ENCODE measurements at places on chromosomes 11 and 22. TPM values are rescaled to one million over a fixed set of nuclear protein-coding genes. Genes with fewer than 3 reads are reported as not detected.

GRCh38 chr11:110092515-110093406 is at the start of gene ZC3H12C:
Gene ZC3H12C (plus strand): TSS chr11:110093392. CDS start chr11:110093412, 20 bp downstream.
- peak; percentile 93 for DNase-seq
- H3K27me3 ChIP-seq = no peaks in the 10 kb centered on the region
- H3K4me3 ChIP-seq = peak within 1 kb of the TSS; percentile 98
- peaks cover 26% of the 10 kb centered on the region for H3K4me1 ChIP-seq
- H3K27ac ChIP-seq = peak within 1 kb of the TSS; percentile 98

The APOBEC3B gene
- 1.0 TPM for total RNA-seq

GRCh38 chr22:17890892-17891291 is 116.6 kb upstream of the BID start:
- H3K36me3 ChIP-seq = peaks cover 56% of the 10 kb centered on the region
- no peak overlapping the region for H3K27ac ChIP-seq
- H3K4me3 ChIP-seq = no peak overlapping the region

DNA sequence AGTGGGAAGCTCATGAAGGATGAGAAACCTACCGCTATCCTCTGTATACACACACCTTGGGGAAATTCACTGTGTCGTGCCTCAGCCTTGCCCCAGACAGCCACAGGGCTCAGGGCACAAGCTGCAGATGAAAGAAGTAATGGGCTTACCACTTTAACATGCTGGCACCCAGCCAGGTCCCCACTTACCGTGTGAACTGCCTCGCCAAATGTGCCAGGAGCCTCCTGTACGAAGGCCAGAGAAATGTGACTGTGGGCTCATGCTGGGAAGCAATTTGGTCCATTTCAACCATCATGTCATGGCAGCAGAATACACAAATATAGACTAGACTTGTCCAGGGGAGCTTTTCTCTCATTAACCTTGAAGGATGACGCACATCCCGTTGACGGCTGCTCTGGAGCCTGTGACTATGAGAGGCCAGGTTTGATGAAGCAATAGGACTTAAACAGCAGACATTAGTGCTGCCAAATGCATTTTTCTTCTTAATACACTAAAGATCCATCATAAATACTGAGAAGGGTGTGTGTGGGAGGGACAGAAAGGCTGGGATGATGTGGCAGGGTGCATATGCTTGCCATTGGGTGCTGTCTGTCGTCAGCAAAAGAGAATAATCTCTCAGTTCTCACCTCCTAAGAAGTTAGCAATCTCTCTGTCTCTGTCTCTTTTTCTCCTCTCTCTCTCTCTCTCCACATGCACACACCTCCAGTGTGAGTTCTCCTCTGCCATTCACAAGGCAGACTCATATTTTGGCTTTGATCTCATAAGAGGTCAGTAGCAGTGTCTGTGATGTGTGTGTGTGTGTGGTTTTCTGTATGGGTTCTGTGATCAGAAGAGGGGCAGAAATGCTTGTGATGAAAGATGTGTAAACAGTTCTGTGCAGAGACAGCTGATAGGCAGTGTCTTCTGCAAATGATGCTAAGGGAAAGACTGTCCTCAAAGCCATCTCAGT is 142.4 kb downstream of the KIRREL3 start:
- no peaks in the 10 kb centered on the region for H3K27me3 ChIP-seq
- no peak for DNase-seq
- no peak overlapping the region for H3K27ac ChIP-seq
- no peaks in the 10 kb centered on the region for H3K36me3 ChIP-seq

DNA sequence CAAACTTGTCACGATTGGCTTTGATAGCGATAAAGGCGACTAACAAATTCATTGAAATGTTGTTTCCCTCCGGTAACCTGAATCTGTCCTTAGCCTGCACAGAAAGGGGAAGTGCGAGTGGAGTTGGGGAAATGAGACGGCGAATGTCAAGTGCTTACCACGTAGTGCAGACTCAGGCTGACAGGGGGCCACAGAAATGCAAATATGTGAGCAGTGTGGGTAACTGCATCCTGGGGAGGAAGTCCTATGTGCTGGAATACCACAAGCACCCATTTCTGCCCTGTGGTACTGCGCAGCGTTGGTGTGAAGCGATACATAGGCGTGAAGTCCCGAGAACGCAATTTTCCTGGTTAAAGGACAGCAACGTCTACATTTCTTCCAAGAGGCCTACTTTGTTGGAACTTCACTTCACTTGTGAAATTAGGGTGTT is 869 bp upstream of the EIF4ENIF1 start:
- H3K27ac ChIP-seq = peak overlapping the region; percentile 84
- H3K27me3 ChIP-seq = no peaks in the 10 kb centered on the region
- H3K36me3 ChIP-seq = peaks cover 24% of the 10 kb centered on the region
- H3K4me1 ChIP-seq = peaks cover 8% of the 10 kb centered on the region

GRCh38 chr11:72330131-72330727 is 86.3 kb upstream of the PHOX2A start:
- no peaks in the 10 kb centered on the region for H3K27me3 ChIP-seq
- no peak overlapping the region for H3K27ac ChIP-seq
- no peak overlapping the region for H3K4me3 ChIP-seq
- peaks cover 7% of the 10 kb centered on the region for H3K4me1 ChIP-seq
- peaks cover 20% of the 10 kb centered on the region for H3K36me3 ChIP-seq
- DNase-seq = no peak

The SSTR3 gene
- not detected for total RNA-seq

DNA sequence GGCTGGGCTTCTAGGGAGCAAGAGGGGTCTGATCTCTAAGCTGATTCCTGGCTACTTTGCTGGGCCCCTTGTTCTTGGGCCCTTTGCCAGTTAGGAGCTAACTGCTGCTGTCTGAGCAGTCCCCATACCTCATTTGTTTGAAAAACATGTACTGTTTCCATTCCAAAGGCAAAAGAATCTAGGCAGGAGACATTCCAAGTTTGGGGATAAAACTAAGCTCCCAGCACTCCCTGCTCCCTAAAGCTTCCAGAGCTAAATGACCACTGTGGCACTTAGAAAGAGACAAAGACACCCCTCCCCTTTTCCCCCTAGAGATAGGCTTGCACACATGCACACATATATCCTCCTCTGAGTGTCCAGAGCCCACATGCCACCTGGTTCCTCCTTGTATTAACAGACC is 22.7 kb upstream of the RRM1 start:
- H3K4me3 ChIP-seq = no peak overlapping the region
- H3K27ac ChIP-seq = no peak overlapping the region
- peaks cover 4% of the 10 kb centered on the region for H3K4me1 ChIP-seq
- H3K27me3 ChIP-seq = no peaks in the 10 kb centered on the region
- no peak for DNase-seq

GRCh38 chr11:68904248-68904847 is 657 bp downstream of the IGHMBP2 start:
- peak overlapping the region; percentile 96 for H3K4me3 ChIP-seq
- peak; percentile 24 for DNase-seq
- H3K4me1 ChIP-seq = peaks cover 31% of the 10 kb centered on the region

DNA sequence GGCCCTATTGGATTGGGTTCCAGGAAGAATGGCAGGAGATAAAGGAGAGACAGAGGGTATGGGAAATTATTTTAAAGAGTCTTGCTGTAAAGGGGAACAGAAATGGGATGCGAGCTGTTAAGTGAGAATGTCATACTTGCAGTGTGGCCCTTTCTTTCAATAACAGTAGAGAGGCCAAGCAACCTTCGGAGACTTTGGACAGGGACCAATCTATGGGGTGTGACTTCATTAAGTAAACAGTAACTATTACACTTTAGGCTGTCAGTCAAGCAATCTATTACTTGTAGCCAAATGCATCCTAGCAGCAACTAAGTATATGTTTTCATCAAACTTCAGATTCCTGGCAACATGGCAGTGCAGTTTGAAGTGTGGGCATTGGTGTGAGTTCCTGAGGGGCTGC is 376.2 kb upstream of the LARGE1 start:
- no peaks in the 10 kb centered on the region for H3K27me3 ChIP-seq
- no peaks in the 10 kb centered on the region for H3K36me3 ChIP-seq
- no peak for DNase-seq
- no peak overlapping the region for H3K4me3 ChIP-seq

- H3K4me3 ChIP-seq = no peak overlapping the region
- H3K4me1 ChIP-seq = peaks cover 26% of the 10 kb centered on the region
- no peaks in the 10 kb centered on the region for H3K27me3 ChIP-seq
Measured at GRCh38 chr11:118275176-118275575, 11.1 kb upstream of the MPZL2 start.

DNA sequence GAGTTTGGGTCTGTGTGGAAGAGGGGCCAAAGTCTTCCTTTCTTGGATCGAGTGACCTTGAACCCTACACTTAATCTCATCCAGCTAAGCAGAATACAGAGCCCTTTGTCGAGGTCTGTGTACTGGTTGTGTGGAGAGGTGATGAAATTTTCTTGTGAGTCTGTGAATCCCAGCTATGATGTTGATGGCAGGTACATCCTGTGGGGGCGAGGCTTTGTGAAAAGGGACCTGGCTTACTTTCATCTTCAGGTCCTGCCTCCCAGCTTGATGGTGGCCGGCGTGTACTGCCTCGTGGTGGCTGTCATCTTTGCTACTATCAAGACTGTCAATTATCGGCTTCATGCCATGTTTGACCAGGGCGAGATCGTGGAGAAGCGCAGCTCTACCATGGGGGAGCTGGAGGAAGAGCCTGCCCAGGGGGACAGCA is 1.0 kb downstream of the PCNX3 start:
- no peaks in the 10 kb centered on the region for H3K27me3 ChIP-seq
- peak overlapping the region; percentile 91 for H3K27ac ChIP-seq
- peak overlapping the region; percentile 91 for H3K4me3 ChIP-seq
- H3K36me3 ChIP-seq = peaks cover 27% of the 10 kb centered on the region
- no peak for DNase-seq

The BARX2 gene
- total RNA-seq = not detected

- H3K27me3 ChIP-seq = no peaks in the 10 kb centered on the region
- peak overlapping the region; percentile 99 for H3K27ac ChIP-seq
- H3K4me1 ChIP-seq = peaks cover 6% of the 10 kb centered on the region
- H3K4me3 ChIP-seq = peak overlapping the region; percentile 99
- peaks cover 55% of the 10 kb centered on the region for H3K36me3 ChIP-seq
- no peak for DNase-seq
Measured at GRCh38 chr11:209275-210121, 2.0 kb downstream of the RIC8A start.

The TMEM86A gene
- total RNA-seq = 0.30 TPM

DNA sequence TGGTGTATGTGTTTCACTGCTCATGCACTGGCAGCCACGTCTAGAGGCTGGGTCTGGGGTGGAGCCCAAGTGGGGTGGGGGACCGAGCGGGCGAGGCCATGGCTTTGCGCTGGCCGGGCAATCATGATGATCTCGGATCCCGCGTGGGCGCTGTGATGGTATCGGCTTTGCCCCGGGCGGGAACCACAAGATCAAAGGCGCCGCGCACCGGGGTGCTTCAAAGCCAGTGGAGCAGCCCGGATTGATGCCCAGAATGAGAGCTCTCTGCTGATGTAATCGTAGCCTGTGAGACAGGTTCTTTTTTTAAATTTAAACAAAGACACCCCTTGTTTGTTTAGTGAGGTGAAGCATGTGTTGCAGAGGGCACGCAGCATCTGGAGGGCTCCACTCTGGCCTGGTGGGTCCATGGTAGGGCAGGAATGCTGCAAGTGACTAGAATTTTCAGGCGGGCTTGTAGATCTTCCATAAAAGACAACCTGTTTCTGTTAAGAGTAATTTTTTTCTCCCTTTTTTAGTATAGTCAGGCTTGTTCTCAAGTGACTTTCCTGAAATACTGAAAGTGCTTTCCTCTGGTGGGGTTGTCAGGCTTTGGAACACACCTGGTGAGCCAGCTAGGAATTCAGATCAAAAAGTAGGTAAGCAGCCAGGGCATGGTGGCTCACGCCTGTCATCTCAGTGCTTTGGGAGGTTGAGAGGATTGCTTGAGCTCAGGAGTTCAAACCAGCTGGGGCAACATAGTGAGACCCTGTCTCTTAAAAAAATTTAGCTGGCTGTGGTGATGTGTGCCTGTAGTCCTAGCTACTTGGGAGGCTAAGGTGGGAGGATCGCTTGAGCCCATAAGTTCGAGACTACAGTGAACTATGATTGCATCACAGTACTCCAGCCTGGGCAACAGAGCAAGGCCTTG is 40.7 kb downstream of the ZNRF3 start:
- no peaks in the 10 kb centered on the region for H3K27me3 ChIP-seq
- DNase-seq = no peak
- H3K4me3 ChIP-seq = no peak overlapping the region
- H3K4me1 ChIP-seq = peaks cover 10% of the 10 kb centered on the region
- H3K27ac ChIP-seq = no peak overlapping the region

DNA sequence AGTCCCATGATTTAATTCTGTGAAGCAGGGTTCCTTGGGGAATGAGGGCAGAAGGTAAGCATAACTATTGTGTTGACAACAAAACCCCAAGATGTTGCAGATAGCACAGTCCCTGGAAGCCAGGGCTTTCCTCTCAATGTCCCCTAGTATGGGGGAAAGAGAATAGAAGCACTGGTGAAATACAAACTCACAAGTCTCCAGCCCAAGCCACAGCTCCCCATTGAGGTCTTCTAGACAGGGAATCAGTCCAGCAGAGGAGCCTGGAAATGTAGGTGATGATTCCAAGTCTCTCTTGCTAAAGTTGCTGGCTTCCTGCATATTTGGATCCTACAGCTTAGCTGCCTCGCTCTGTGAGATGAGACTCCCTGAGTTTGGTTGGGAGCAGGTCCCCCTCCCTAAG is 31.7 kb upstream of the DRD2 start:
- no peak overlapping the region for H3K4me3 ChIP-seq
- H3K27ac ChIP-seq = no peak overlapping the region
- no peaks in the 10 kb centered on the region for H3K36me3 ChIP-seq
- DNase-seq = no peak

- H3K36me3 ChIP-seq = peaks cover 48% of the 10 kb centered on the region
- no peaks in the 10 kb centered on the region for H3K4me1 ChIP-seq
- no peak for DNase-seq
- H3K4me3 ChIP-seq = no peak overlapping the region
Measured at GRCh38 chr11:121067026-121067425, 34.0 kb upstream of the TECTA start.

The CCDC15 gene
- 2.8 TPM for total RNA-seq

The OR6T1 gene
- total RNA-seq = not detected

GRCh38 chr11:16815047-16815767 is 76.8 kb downstream of the C11orf58 start:
- peaks cover 3% of the 10 kb centered on the region for H3K4me1 ChIP-seq
- no peaks in the 10 kb centered on the region for H3K27me3 ChIP-seq
- H3K36me3 ChIP-seq = peaks cover 5% of the 10 kb centered on the region
- H3K4me3 ChIP-seq = no peak overlapping the region
- no peak for DNase-seq
- no peak overlapping the region for H3K27ac ChIP-seq

DNA sequence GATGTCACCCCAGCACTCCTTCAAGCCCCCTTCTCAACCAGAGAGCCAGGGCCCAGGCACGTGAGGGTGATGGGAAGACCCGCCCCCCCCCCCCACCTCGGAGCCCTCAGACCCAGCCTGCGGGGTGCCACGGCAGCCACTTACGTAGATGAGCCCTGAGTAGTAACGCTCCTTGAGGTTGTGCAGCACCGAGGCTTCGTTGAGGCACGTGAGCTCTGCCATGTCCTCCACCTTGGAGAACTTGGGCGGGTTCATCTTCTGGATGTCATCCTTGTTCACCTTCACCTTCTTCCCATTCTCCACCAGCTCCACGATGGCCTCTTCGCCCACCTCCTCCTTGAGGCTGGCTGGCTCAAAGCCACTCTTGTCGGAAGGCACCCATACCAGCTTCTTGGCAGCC is 39.0 kb downstream of the MYH9 start:
- DNase-seq = no peak
- H3K27me3 ChIP-seq = no peaks in the 10 kb centered on the region
- peaks cover 40% of the 10 kb centered on the region for H3K4me1 ChIP-seq
- H3K27ac ChIP-seq = no peak overlapping the region

The SNX32 gene
- total RNA-seq = not detected

Measured in MCF 10A (cell line).